ENCODE measurements at places on chromosomes 5 and 9.

DNA sequence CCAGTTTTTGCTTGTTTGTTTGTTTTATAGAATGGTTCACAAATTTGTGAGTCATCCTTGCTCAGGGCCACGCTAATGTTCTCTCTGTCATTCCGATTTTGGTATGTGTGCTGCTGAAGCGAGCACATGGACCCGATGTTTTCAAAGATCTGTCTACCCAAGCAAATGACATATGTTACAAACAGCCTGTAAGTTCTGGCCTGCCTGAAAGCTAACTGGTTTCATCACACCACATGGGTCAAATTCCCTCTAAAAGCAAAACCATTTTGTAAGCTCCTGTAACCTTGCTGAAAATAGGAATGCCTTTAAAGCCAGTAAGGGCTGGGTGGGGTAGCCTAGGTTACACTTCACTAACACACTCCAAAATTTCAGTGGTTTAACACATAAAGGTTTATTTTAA lies 25.4 kb downstream of the DMRT3 start:
- no peak for DNase-seq

GRCh38 chr5:135063056-135063445 lies 29.0 kb upstream of the PITX1 start:
- DNase-seq: no peak

GRCh38 chr9:105309531-105309931 lies 65.1 kb downstream of the SLC44A1 start:
- DNase-seq: no peak

GRCh38 chr5:139481122-139481533 lies 1.4 kb downstream of the STING1 start:
- DNase-seq: no peak

GRCh38 chr5:68231414-68232076 lies 16.0 kb downstream of the PIK3R1 start:
- DNase-seq: no peak

- no peak for DNase-seq
These were observed 56.0 kb downstream of the KLHL3 start for GRCh38 chr5:137679910-137680309.

DNA sequence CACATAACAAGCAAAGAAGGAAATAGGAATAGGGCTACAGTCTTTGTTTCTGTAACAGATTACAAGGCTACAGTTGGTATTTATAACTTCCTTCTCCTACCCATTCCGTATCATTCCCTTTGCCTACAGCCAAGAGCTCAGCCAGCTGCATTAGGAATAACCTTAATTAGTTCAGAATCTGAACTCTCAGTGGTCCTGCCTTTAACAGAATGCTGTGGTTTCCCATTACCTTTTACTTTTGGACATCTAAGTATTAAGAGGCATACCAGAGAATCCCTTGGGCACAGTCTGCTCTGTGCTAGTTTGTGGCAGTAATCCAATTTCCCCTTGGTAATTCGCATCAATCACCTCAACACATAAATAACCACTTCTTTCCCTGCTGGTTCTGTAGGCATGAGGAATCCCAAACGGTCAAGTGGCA lies 44.2 kb downstream of the PKD2L2 start:
- DNase-seq: peak; percentile 41

DNA sequence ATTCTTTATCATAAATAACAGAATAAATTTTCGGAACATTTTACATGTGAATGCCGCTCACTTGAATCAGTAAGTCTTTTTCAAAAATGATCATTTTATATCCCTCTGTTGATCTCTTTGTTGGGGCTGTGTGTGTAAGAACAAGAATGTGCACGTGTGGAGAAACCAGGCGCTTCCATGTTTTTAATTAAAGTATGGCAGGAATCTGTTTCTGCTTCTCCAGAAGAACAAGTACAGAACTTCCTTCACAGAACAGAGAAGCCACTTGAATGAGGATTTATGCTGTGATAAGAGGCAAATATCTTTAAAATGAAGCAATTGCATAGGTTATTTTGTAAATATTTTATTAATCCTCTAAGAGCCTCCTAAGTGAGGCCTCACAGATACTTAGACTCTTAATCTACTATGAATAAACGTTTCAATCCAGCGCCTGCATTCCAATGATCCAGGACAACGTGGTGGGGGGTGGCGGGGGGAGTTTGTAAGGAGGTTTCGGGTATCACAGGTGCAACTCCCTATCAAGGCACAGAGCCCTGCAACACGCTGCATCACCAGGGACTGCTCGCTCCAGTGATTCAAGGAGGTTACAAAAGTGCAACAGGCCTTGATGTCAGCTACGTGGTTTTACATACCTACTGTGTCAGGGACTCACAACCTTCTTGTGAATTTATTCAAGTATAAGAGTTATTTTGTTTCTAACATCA lies 409.2 kb downstream of the BNC2 start:
- peak; percentile 85 for DNase-seq
